Mesenchymal stem cell (in vitro differentiated cells and primary cell): ENCODE measurements at places on chromosomes 6 and 20.

GRCh38 chr20:3115190-3116107 lies 30.9 kb upstream of the AVP start:
- no peaks in the 10 kb centered on the region for H3K27me3 ChIP-seq
- DNase-seq = peak; percentile 64
- H3K27ac ChIP-seq = no peak overlapping the region
- H3K4me3 ChIP-seq = no peak overlapping the region

GRCh38 chr6:31267651-31268368 lies 4.1 kb downstream of the HLA-C start:
- H3K36me3 ChIP-seq = peaks cover 24% of the 10 kb centered on the region
- H3K27ac ChIP-seq = no peak overlapping the region
- peaks cover 8% of the 10 kb centered on the region for H3K4me1 ChIP-seq
- no peak overlapping the region for H3K4me3 ChIP-seq
- no peak for DNase-seq

DNA sequence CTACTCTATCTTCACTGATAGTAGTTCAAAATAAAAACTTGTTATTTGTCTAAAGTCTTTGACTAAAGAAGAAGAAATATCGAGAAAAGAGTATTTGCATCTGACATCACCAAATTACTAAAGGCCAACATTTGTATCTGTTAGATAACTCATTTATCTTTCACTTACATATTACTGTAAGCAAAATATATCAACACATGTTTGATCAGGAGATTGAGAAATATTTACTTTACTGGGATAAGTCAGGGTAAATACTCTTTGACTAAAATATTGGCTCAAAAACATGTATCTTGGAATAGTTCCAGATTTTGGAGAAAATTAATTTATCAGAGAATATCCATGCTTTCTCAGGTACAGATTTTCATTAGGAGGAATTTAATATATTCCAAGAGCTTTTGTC lies 306.0 kb downstream of the TENT5A start:
- no peaks in the 10 kb centered on the region for H3K27me3 ChIP-seq
- H3K4me3 ChIP-seq = no peak overlapping the region
- H3K27ac ChIP-seq = no peak overlapping the region
- H3K4me1 ChIP-seq = no peaks in the 10 kb centered on the region

- no peak overlapping the region for H3K27ac ChIP-seq
- H3K4me3 ChIP-seq = no peak overlapping the region
- DNase-seq = peak; percentile 72
- no peaks in the 10 kb centered on the region for H3K27me3 ChIP-seq
These were observed 467.2 kb upstream of the ZNF337 start for GRCh38 chr20:26163890-26164289.

DNA sequence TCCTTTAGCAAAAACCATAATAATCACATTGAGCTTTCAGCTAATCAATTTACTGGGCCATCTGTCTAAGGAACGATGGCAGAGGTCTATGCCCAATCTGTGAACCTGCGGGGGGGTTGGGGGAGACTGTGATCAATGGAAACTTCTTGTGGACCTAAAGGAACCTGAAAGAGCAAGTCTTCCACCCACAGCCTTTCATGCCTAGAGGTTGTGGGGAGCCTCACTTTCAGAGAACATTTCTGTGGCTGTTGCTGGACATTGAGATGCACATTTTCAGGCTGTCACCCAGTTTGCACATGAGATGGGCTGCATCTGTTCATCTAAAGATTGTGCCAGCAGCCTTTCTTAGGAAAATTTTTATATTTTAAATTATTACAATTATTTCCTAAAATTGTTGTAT lies 310.0 kb upstream of the SPTLC3 start:
- H3K36me3 ChIP-seq = no peaks in the 10 kb centered on the region
- no peak overlapping the region for H3K4me3 ChIP-seq
- peak; percentile 1 for DNase-seq

DNA sequence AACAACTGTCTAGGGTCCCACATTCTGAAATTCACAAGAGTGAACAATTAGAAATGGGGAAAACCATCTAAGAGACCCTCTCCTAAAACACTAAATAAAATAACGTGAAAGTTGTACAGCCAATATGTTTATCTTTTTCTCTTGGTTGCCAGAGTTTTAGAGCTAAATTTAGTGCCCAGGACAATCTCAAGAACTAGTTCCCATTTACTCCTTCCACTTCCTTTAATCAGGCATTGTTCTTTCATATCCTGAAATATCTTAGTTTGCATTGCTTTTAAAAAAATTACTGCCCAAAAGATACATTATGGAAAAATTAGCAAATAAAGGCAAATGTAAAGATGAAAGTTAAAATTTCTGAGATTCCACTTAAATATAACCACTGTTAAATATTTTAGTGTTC lies 33.1 kb upstream of the UBR2 start:
- H3K27me3 ChIP-seq = no peaks in the 10 kb centered on the region
- no peaks in the 10 kb centered on the region for H3K4me1 ChIP-seq
- no peaks in the 10 kb centered on the region for H3K36me3 ChIP-seq
- H3K27ac ChIP-seq = no peak overlapping the region
- DNase-seq = no peak

- no peaks in the 10 kb centered on the region for H3K27me3 ChIP-seq
- no peaks in the 10 kb centered on the region for H3K36me3 ChIP-seq
- DNase-seq = peak; percentile 53
- H3K4me1 ChIP-seq = peaks cover 2% of the 10 kb centered on the region
- no peak overlapping the region for H3K27ac ChIP-seq
These were observed 150.6 kb downstream of the GJA10 start for GRCh38 chr6:90044833-90045381.

- H3K36me3 ChIP-seq = no peaks in the 10 kb centered on the region
- H3K4me1 ChIP-seq = no peaks in the 10 kb centered on the region
- H3K27ac ChIP-seq = no peak overlapping the region
- H3K4me3 ChIP-seq = no peak overlapping the region
- peaks cover 2% of the 10 kb centered on the region for H3K27me3 ChIP-seq
- DNase-seq = no peak
These were observed 43.4 kb upstream of the FABP7 start for GRCh38 chr6:122736163-122736562.

- peaks cover 61% of the 10 kb centered on the region for H3K4me1 ChIP-seq
- no peak overlapping the region for H3K4me3 ChIP-seq
- no peaks in the 10 kb centered on the region for H3K36me3 ChIP-seq
- H3K27me3 ChIP-seq = peaks cover 6% of the 10 kb centered on the region
These were observed 17.4 kb upstream of the SLCO4A1 start for GRCh38 chr20:62624719-62625453.

GRCh38 chr6:45756606-45757005 lies 259.1 kb downstream of the CLIC5 start:
- H3K4me1 ChIP-seq = peaks cover 2% of the 10 kb centered on the region
- H3K27me3 ChIP-seq = peaks cover 3% of the 10 kb centered on the region
- no peak for DNase-seq
- H3K36me3 ChIP-seq = no peaks in the 10 kb centered on the region
- H3K4me3 ChIP-seq = no peak overlapping the region
- H3K27ac ChIP-seq = no peak overlapping the region

DNA sequence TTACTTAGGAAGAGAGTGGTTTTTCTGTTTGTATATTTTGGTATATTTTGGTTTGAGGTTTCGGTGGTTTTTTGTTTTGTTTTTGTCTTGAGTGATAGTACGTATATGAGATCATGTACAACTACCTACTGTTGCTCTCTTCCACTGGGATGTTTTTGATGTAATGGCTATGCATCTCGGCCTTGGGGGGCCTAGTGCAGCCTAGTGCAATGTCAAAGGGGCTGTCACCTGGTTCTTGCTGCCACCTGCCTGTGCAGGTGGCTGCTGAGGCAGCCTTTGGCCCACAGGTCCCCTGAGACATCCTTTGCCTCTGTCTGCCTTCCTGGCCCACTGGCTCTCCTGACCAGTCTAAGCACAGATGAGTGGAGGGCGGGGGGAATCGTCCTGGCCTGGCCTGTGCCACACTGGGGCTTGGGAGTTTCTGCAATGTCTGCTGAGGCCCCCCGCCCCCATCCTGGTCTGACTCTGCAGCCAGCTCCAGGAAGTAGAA lies 546.6 kb downstream of the CD83 start:
- no peaks in the 10 kb centered on the region for H3K36me3 ChIP-seq
- H3K27ac ChIP-seq = no peak overlapping the region
- H3K4me3 ChIP-seq = no peak overlapping the region
- no peak for DNase-seq

- no peaks in the 10 kb centered on the region for H3K36me3 ChIP-seq
- no peak overlapping the region for H3K27ac ChIP-seq
- H3K27me3 ChIP-seq = peaks cover 67% of the 10 kb centered on the region
These were observed 4.2 kb upstream of the TBX18 start for GRCh38 chr6:84768442-84769174.

GRCh38 chr6:149236589-149236988 lies 80.9 kb upstream of the TAB2 start:
- no peak overlapping the region for H3K4me3 ChIP-seq
- no peak for DNase-seq
- no peak overlapping the region for H3K27ac ChIP-seq
- H3K27me3 ChIP-seq = no peaks in the 10 kb centered on the region
- H3K36me3 ChIP-seq = no peaks in the 10 kb centered on the region

- no peaks in the 10 kb centered on the region for H3K4me1 ChIP-seq
- DNase-seq = no peak
- peaks cover 5% of the 10 kb centered on the region for H3K27me3 ChIP-seq
These were observed 31.3 kb downstream of the KLHL31 start for GRCh38 chr6:53634184-53634631.
